ENCODE measurements at places on chromosomes 12 and 14.

GRCh38 chr12:67915335-67915851 lies 73.9 kb upstream of the IFNG-AS1 start:
- no peak for DNase-seq

GRCh38 chr12:93230326-93230720 lies 147.4 kb upstream of the NUDT4 start:
- no peak for DNase-seq

- no peak for DNase-seq
These were observed 91.5 kb downstream of the FBXL14 start for GRCh38 chr12:1502831-1503230.

DNA sequence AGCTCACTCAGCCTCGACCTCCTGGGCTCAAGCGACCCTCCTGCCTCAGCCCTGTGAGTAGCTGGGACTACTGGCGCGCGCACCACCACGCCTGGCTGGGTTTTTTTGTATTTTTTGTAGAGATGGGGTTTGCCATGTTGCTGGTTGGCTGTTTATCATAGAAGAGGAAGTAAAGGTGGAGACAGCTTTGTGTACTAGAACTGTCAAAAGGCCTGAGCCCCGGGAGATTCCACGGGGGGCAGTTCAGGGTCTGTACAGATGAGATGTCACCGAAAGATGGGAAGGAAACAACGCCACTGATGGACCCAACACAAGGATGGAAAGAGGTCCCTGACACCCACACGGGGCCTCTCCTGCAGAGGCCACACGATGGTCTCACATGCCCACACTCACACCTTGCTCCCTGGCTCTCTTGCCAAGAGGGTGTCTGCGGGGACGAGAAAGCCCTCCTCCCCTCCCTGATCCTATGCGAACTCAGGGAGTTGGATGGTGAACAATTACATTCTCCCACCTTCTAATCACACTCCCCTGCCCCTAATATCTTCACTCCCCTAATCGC lies 66.6 kb downstream of the KDM2B start:
- DNase-seq = peak; percentile 15

GRCh38 chr12:96514328-96514727 lies 25.0 kb downstream of the CFAP54 start:
- no peak for DNase-seq

GRCh38 chr14:29320286-29320685 lies 553.7 kb downstream of the FOXG1 start:
- DNase-seq = no peak

- no peak for DNase-seq
These were observed 201.0 kb upstream of the RTL1 start for GRCh38 chr14:101104485-101104884.

GRCh38 chr14:89658977-89659670 lies 242.1 kb upstream of the FOXN3 start:
- DNase-seq = no peak

DNA sequence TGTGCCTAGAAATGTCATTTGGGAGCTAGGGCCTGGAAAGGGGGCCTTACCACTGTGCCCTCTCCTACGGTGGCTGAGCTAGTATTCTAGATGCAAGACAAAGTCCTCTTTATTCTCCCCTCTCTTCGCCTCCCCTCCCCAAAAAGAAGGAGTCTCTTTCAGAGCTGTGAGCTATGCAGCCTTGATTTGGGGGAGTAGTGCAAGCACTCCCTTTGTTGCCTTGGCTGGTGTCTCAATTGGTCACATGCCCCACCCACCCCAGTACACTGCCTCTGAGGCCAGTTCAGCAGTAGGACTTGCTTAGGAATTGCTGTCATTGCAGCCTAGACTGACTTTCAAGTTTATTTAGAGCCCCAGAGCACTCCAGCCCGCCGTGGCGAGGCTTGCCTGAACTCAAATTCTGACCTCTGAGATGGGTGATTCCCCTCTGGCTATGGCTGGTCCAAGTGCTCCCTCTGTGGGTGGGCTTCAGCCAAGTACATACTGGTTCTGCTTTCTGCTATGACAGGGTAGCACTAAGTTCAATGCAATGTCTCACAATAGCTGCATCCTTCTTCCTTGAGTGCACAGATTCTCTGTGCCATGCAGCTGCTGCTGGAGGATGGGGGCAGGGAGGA lies 37.0 kb upstream of the FBXO33 start:
- peak; percentile 21 for DNase-seq

DNA sequence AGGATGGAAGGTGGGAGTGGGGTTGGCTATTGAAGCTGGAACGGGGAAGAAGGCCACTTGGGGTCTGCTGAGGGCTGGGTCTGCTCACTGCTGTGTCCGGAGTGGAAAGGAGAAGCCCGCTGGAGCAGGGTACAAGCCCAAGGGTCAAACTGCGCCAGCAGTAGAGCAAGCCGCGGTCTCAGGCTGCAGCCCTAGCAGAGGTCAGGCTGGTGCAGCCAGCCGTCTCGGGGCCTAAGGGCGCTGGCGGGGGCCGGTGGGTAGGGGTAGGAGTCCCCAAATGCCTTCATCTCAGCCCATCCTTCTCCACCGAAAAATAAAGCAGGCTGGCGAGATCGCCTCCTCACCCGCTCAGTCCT lies 718 bp upstream of the JDP2 start:
- no peak for DNase-seq

DNA sequence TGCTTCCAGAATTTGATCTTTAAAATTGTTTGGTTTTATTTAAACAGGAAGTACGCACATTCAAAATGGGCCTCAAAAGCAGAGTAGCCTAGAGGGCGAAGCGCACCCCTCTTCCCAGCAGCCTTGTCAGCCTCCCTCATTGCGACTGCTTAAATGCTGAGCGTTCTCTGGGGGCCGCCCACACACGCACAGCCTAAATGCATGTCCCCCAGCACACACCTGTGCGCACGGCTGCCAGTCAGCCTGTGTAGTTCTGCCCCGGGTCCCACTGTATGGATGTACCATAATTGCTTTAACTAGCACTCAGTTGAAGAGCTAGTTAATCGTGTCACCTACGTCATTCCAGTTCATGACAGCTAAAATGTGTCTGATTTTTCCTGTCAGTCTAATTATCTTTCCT lies 79.3 kb downstream of the TESC start:
- DNase-seq = no peak

- DNase-seq = no peak
These were observed 50.0 kb upstream of the EVL start for GRCh38 chr14:100015251-100015655.

Measured in CD4-positive, alpha-beta T cell treated with Interleukin-17A for 1 hour (primary cell).